GM23338 (cell line): ENCODE measurements at places on chromosomes 11 and 22.

DNA sequence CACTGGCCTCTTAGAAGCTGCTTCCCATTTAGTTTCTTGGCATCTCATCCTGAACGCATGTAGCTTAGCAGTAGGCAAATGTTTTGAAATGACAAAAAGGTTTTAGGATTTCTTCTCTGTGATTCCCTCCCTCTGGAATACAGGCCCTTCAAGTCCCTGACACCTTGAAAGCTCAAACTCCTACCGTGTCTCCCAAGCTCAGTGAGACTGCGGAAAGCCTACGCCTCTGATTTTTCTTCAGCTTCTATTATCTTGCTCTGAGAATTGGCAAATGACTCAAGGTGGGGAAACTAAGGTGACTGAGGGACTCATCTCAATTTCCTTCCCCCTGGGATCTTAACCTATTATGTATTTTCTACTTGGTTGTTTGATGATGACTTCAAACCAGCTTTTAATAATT lies 130.3 kb downstream of the ENTHD1 start:
- DNase-seq, result no peak

GRCh38 chr22:43828998-43829782 lies 17.1 kb upstream of the EFCAB6 start:
- DNase-seq, result peak; percentile 65

DNA sequence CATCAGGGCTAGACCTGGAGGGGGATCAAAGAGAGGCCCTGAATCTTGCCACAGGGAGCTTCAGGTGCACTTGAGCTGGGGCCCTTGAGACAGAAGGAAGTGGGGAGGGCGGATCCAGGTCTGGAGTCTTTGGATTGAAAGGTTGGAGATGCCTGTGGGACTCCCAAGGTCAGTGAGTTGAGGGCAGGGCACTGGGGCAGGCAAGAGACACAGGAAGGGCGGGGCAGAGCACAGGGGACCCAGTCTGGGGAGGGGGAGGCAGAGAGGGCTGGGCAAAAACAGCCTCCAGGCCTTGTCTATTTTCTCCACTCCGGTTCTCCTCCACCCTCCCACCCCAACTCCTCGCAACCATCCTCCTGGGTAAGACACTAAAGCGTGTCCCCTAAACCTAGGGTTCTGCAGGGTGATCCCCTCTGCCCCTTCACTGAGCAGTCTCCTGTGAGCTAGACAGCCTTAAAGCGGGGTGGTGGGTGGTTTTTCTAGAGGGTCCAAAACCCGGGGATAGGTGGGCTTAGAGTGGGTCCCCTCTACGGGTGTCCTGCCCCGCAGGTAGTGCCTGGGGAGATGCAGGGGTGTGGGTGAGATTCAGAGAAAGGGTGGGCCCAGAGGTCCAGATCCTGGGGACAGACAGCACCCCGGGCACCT lies 38.6 kb upstream of the CELSR1 start:
- DNase-seq, result peak; percentile 71

DNA sequence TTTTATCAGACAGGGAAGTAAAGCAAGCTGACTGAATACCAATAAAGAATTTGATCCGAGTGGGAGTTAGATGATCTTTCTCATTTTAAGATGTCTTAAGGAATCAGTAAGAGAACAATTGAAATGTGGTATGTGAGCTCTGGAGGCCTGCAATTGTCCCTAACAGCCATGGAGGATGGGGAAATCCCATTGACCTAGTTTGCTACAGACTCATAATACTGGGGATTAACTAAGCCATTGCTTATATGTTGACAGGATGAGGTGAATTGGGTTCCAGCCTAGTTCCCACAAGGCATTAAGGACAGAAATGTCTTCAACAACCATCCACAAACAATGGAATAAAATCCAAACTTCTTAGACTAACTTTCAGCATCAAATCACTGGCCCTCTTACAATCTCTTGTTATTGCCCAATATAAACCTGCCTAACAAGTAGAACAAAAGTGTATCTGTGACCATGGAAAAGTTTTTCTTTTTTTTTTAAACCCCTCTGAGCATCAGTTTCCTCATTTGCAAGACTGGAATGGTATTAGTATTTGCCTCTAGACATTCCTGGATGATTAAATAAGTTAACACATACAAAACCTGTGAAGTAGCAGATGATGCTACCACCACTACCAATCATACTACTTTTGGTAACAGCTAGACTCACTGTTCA lies 773.2 kb downstream of the DLG2 start:
- no peak for DNase-seq

DNA sequence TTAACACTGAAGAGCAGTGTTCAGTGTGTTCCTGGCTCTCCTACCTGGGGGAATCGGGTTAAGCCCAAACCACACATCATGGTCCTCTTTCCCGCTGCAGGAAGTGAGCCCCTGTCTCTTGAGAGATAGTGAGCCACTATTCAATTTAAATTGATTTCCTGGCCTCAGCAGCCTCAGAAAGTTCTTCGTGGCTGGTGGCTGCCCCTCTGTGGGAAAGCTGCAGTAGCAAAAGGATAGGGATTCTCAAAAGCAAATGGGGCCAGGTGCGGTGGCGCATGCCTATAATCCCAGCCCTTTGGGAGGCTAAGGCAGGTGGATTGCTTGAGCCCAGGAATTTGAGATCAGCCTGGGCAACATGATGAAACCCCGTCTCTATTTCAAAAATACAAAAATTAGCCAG lies 49.1 kb upstream of the CD5 start:
- DNase-seq, result no peak

GRCh38 chr11:128152796-128153696 lies 434.3 kb downstream of the ETS1 start:
- DNase-seq, result no peak

- no peak for DNase-seq
These were observed 12.8 kb downstream of the PARVG start for GRCh38 chr22:44193535-44193891.

GRCh38 chr22:44693756-44694155 lies 8.2 kb upstream of the PRR5 start:
- DNase-seq, result no peak

- DNase-seq, result no peak
These were observed 18.5 kb downstream of the MYH9 start for GRCh38 chr22:36369004-36369921.

- DNase-seq, result no peak
These were observed 5.8 kb upstream of the SERPINH1 start for GRCh38 chr11:75556275-75556674.

GRCh38 chr11:102430158-102430836 lies 22.3 kb downstream of the TMEM123 start:
- no peak for DNase-seq

GRCh38 chr11:2271327-2272227 lies 1.2 kb upstream of the ASCL2 start:
- DNase-seq, result peak; percentile 47

- peak; percentile 36 for DNase-seq
These were observed 12.2 kb downstream of the GLYAT start for GRCh38 chr11:58719406-58720117.

DNA sequence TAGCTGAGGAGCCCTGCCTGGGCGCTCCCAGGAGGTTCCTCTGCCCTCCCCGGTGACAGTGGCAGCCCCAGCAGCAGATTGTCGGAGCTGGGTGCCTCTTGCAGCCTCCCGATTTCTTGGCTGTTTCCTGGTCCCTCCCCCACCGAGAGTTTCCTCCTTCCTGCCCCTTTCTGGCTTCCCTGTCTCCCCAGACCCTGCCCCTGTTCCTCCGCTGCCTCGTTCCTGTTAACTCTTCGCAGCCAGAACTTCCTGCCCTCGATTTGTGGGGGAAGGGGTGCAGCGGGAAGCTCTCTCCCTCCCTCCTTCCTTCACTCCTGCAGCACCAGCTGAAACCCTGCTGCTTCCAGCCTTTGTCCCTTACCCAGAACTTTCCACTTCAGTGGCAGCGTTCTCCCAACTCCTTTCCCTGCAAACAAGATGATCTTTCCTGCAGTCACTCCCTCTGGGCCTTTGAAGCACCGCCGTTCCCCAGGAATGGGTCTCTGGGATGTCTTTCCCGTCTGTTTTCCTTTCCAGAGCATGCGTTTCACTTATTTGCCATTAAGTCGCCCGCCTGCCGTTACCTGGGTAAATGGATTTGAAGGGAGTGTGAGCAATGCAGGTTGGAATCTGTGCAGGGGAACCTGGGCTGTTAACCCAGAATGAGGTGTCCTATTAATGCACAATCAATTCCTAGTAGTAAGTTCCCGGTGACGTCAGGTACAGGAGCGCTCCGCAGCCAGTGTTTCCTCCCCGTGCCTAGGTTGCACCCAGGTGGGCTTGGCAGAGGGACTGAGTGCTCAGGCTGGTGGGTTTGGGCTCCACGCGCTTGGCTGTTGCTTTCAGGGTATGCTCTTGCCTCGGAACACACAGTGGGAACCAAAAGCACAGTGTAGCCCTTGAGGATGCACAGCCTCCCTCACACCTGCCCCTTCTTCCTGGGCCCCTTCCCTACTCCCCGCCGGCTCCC lies 4.3 kb downstream of the GRK2 start:
- peak; percentile 82 for DNase-seq

GRCh38 chr11:45079075-45079444 lies 67.4 kb upstream of the PRDM11 start:
- DNase-seq, result no peak

GRCh38 chr22:46614025-46614931 lies 5.9 kb upstream of the GRAMD4 start:
- no peak for DNase-seq

GRCh38 chr11:124195189-124195734 lies 12.1 kb downstream of the OR10D3 start:
- DNase-seq, result peak; percentile 80

- no peak for DNase-seq
These were observed 194.3 kb upstream of the MTNR1B start for GRCh38 chr11:92775003-92775676.

- DNase-seq, result no peak
These were observed 28.3 kb upstream of the UPB1 start for GRCh38 chr22:24466716-24467328.

- DNase-seq, result peak; percentile 83
These were observed 49.9 kb upstream of the GRK3 start for GRCh38 chr22:25514436-25515180.

- peak; percentile 50 for DNase-seq
These were observed 70.7 kb upstream of the AKIP1 start for GRCh38 chr11:8839957-8840945.

DNA sequence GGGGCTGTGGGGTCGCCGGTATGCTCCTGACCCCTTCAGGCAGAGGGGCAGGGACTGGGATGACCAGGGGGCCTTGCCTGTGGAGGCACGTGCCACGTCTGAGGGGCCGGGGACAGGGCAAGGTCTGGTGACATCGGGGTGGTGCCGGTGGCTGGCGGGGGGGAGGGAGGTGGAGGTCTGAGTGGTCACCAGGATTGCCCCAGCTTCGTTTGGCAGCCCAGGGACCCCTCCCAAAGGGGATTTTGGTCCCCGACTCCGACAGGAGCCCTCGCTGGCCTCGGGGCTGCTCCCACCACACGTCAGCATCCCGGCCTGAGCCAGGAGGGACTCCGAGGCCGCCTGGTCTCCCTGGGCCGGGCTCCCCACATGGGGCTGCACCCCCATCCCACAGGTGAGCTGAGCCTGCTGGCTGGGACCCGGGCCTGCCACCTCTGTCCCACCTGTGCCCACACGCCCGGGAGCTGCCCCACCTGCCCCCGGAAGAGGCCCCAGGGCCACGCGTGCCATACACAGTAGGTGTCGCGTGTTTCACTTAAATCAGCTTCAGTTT lies 1.1 kb upstream of the MUC6 start:
- DNase-seq, result no peak

- no peak for DNase-seq
These were observed 318.3 kb downstream of the SHANK2 start for GRCh38 chr11:70933981-70934583.

GRCh38 chr22:35852076-35852475 lies 134.4 kb downstream of the APOL5 start:
- DNase-seq, result no peak

GRCh38 chr22:23109441-23109978 lies 32.3 kb downstream of the RSPH14 start:
- DNase-seq, result no peak

DNA sequence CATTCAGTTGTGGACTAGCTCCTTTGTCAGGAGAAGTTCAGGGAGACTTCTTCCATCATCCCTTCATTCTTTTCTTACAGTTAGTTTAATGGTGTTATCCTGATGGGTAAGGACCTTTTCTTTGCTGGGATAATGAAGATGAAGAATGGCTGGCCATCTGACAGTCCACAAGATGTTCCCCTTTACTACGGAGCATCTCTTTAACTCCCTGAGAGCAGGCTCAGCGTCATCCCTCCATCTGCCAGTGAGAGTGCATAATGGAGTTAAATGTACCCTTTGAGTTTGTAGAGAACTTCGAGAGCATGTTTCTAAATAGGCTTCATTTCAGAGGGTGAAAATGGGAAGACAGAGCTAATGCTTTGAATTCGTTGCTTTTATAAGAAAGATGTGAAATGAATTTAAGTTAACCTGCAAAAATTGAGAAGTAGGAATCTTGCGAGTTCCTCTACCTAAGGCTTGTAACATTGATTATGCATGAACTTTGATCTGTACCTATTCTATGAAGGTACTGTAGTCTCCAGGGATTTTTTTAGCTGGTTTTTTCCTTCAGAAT lies 1.7 kb downstream of the EP300 start:
- DNase-seq, result peak; percentile 46

DNA sequence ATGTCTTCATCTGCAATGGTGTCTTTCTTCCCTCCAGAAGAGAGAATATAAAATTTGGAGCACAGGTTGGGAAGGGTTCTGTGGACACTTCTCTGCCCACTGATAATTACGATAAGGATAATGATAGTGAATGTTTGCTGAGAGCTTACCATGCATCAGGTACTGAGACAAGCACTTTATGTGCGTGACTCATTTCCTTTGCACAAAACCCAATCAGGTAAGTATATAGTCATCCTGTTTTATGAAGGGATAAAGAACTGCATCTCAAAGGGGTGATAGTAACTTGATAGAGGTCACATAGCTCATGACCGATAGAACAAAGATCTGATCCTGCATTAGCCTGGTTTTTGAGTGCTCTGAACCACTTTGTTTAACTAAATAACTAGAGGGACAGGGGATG lies 9.4 kb downstream of the DRD2 start:
- DNase-seq, result no peak

DNA sequence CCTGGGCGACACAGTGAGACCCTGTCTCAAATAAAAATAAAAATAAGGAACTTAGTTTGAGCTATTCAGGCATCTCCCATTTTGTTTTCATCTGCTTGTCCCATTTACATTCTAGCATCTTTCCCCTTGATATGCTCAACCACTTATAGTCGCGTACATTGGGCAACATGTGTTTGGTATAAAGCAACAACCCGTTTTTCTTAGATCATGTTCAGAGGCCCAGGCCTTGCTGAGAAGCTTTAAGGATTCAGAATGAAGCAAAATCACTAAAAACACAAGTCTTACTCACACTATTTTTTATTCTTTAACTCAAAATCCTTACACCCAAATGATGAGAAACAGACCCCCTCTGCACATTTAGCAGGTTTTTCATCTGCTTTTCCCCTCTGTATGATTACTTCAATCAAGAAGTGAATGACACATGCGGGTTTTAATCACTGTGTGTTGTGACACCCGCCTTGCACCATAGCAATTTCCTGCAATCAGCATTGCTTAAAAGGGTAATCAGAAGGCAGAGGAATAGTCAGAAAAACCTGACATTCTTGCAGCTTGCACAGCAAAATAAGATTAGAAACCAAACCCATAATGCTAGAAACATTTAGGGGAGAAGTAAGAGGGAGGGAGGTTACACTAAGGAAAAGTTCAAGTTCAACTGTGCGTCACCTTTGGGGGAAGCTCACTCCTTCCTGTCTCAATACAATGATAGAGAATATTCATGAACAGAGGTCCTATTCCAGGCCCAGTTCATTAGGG lies 25.9 kb downstream of the ALG9 start:
- DNase-seq, result no peak
